ENCODE measurements at places on chromosomes 5 and 9.

GRCh38 chr5:132788990-132789886 lies 12.2 kb upstream of the SEPTIN8 start:
- DNase-seq, result no peak

- DNase-seq, result no peak
Observed at GRCh38 chr9:120911295-120911837, 15.2 kb downstream of the TRAF1 start.

GRCh38 chr9:128551657-128552152 lies 682 bp upstream of the SPTAN1 start:
- DNase-seq, result no peak

DNA sequence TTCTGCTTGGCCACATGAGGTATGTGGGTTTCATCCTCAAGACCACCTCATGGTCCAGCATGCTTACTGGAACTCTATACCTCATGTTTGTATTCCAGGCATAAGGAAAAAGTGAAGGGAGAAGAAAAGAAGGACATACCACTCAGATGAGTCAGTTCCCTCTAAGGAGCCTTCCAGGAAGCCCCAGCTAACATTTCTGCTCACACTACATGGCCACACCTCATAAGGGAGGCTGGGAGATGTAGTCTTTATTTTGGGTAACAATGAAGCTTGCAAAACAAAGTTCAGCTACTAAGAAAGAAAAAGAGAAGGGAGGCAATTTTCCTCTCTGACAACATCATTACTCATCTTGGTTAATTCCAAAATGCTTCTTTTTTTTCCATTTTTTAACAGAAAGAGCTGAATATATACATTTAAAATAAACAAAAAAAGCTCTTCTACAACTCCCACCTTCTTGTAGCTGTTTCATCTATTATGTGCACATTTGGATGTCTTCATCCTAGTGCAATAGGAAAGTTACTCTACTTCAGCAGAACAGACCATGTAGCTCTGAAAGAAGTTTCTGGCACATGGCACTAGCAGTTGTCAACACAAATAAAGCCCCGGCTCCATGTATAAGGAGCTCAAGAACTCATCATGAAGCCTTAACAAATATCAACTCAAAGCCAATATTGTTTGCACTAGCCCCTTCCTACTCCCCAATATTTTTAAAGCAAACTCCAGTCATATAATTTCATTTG lies 123.6 kb upstream of the CCDC112 start:
- no peak for DNase-seq

DNA sequence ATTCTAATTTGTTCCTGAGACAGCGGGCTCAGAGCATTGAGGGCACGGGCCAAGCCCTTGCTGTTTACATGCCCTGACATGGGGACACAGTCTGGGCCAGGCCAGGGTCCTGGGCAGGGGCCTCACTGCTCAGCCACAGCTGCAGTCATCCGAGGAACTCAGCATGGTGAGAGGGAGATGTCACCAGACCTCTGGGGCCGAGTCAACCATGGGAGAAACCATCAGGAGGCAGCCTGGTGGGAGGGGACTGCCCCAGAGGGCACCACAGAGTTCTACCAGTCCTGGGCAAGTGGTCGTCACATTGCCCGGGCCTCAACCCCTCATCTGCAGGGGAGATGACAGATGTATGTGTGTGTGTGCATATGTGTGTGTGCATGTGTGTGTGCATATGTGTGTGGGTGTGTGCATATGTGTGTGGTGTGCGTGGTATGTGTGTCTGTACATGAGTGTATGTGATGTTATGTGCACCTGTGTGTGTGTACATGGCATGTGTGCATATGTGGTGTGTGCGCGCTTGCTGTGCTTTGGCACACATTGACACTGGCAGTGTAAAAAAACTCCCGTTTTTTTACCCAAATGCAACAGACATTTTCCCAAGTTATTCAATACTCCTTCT lies 42.4 kb upstream of the TMEM250 start:
- DNase-seq, result no peak

DNA sequence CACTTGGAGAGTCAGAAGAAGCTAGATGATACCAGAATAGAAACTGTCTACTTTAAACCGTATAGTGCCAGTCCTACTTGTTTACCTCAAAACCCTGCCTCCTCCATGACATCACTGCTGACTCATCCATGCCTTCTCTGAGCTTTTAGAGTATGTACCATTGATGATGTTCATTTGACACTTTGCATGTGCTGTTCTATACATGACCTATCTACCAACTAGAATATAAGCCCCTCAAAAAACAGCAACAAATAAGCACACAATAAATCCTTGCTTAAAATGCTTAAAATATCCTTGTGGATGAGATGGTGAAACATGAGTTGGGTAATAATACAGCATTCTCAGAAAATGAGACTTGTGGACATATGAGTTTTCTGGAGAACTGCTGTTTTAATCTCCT lies 2.6 kb downstream of the CTNNAL1 start:
- DNase-seq, result peak; percentile 45

DNA sequence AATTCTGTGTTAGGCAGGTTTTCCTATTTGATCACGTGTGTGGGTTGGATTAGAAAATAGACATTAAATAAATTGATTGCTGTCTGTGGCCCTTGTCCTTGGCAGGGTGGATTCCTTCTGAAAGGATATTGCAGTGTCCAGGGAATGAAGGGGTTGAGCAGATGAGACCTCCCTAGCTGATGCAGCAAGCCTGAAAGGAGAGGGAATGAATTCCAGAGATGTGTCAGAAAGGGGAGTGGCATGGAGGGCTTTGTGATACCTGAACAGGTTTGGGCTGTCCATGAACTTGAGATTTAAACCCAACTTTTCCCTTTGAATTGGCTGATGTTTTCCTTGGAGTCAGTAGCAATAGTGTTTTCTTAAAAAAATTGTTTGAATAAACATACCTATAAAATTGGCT lies 66.8 kb downstream of the ADCY2 start:
- no peak for DNase-seq
